ENCODE measurements at places on chromosomes 2 and 18.
A peak's percentile ranks its signal among the peaks of the same experiment; 100 is the strongest.

GRCh38 chr2:232319067-232319802, 59.3 kb upstream of the ALPP start:
- peaks cover 18% of the 10 kb centered on the region for H3K4me1 ChIP-seq
- no peak overlapping the region for H3K27ac ChIP-seq
- H3K36me3 ChIP-seq = peaks cover 4% of the 10 kb centered on the region
- no peaks in the 10 kb centered on the region for H3K27me3 ChIP-seq
- H3K4me3 ChIP-seq = no peak overlapping the region

GRCh38 chr2:19349911-19350677, 8.3 kb downstream of the OSR1 start:
- no peak for DNase-seq
- peaks cover 46% of the 10 kb centered on the region for H3K27me3 ChIP-seq
- peak overlapping the region; percentile 49 for H3K4me3 ChIP-seq
- H3K27ac ChIP-seq = no peak overlapping the region
- peaks cover 17% of the 10 kb centered on the region for H3K36me3 ChIP-seq

DNA sequence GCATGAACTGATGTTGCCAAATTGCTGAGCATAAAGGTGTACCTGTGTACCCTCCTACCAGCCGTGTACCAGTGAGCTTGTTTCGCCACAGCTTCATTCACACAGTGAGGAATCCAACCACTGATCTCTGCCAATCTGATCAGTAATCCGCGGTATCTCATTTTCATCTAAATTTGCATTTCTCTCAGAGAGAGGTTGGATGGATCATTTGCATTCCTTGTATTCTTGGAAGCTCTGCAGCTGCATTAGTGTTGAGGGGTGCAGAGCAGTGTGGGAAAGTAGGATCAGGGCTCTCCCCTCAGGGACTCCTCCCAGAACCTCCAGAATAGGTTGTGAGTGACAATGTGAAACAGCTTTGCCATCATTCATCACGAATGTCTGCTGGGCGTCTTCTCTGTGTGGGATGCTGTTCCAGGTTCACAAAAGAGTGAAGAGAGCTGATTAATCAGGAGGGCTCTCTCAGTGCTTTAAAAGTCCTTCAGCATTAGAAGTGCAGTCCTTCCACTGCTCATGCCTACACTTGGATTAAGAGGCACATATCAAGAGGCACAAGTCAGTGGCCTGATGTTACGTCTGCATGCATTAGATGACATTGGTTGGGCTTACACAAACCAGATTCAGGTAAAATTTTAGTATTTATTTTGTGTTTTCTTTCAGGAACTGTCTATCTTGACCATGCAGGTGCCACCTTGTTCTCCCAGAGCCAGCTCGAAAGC, 7.5 kb downstream of the MOCOS start:
- H3K27me3 ChIP-seq = peaks cover 12% of the 10 kb centered on the region
- no peak for DNase-seq
- H3K27ac ChIP-seq = no peak overlapping the region
- no peaks in the 10 kb centered on the region for H3K36me3 ChIP-seq
- no peaks in the 10 kb centered on the region for H3K4me1 ChIP-seq

- no peak overlapping the region for H3K4me3 ChIP-seq
- no peaks in the 10 kb centered on the region for H3K36me3 ChIP-seq
- H3K27ac ChIP-seq = peak overlapping the region; percentile 93
- peaks cover 72% of the 10 kb centered on the region for H3K4me1 ChIP-seq
- H3K27me3 ChIP-seq = no peaks in the 10 kb centered on the region
Observed at GRCh38 chr2:55163274-55163721, 68.8 kb downstream of the CLHC1 start.

DNA sequence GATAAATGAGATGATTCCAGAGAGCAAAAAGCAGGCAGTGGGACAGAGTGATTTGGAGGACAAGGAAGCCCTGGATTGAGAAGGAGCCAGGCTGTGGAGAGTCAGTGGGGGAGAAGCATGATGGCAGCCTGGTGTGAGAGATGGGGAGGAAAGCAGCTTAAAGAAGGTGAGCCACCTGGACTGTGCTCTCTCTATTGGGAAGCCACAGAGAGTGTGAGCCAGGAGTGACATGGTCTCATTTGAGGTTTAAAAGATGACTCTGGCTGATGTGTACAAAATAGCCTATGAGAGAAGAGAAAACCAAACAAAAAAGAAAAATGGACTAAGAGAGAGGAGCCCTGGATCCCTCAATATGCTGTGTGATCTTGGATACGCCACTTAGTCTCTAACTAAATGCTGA, 12.9 kb upstream of the EPAS1 start:
- no peak overlapping the region for H3K27ac ChIP-seq
- no peaks in the 10 kb centered on the region for H3K36me3 ChIP-seq
- H3K27me3 ChIP-seq = peaks cover 8% of the 10 kb centered on the region
- H3K4me1 ChIP-seq = peaks cover 22% of the 10 kb centered on the region
- H3K4me3 ChIP-seq = no peak overlapping the region

- H3K36me3 ChIP-seq = peaks cover 33% of the 10 kb centered on the region
- H3K27ac ChIP-seq = no peak overlapping the region
- no peak for DNase-seq
Observed at GRCh38 chr2:1653956-1654695, 90.2 kb downstream of the PXDN start.

DNA sequence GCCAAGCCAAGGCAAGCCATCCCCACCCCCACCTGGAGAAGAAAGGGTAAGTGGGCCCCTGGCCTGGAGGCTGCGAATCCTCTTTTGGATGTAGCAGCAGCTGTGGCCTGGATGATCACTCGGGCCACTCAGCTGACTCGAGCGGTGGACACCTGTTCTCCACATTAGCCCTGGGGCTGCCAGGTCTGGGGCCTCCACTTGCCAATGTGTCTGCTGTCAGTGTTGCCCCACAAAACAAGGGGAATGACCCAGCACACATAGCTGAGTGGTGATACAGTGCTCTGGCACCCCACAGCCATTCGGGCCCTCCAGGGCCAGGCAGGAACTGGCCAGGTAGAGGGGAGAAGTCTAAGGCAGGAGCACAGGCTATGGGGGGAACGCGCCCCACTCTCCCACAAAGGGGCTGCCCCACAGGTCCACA, 2.6 kb downstream of the STK25 start:
- H3K36me3 ChIP-seq = peaks cover 3% of the 10 kb centered on the region
- peaks cover 12% of the 10 kb centered on the region for H3K4me1 ChIP-seq
- no peak overlapping the region for H3K27ac ChIP-seq
- no peak overlapping the region for H3K4me3 ChIP-seq
- peaks cover 4% of the 10 kb centered on the region for H3K27me3 ChIP-seq
- no peak for DNase-seq

Data from progenitor cell of endocrine pancreas (in vitro differentiated cells).